Amniotic stem cell (primary cell): ENCODE measurements at places on chromosomes 2 and 18.
A peak's percentile ranks its signal among the peaks of the same experiment; 100 is the strongest.

- no peak for DNase-seq
Measured at GRCh38 chr18:70321616-70322015, 32.8 kb downstream of the SOCS6 start.

- DNase-seq = no peak
Measured at GRCh38 chr2:10954856-10955818, 43.4 kb downstream of the KCNF1 start.

DNA sequence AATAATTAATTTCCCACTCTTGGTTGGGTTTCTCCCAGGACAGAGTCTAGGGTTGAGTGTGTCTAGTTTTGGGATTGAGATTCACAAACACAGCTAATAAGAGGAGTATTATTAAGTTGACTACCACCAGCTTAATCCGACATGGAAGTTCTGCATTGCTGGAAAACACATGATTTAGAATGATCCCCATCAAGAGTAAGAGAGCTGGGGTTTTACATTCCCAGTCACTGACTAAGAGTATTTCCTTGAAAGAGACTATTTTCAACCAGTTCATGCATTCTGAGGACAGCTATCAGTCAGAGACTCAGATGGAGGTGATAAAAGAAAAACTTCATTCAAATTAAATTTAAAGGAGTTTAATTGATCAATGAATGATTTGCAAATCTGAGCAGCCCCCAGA, 334.6 kb upstream of the LRATD1 start:
- no peak for DNase-seq

DNA sequence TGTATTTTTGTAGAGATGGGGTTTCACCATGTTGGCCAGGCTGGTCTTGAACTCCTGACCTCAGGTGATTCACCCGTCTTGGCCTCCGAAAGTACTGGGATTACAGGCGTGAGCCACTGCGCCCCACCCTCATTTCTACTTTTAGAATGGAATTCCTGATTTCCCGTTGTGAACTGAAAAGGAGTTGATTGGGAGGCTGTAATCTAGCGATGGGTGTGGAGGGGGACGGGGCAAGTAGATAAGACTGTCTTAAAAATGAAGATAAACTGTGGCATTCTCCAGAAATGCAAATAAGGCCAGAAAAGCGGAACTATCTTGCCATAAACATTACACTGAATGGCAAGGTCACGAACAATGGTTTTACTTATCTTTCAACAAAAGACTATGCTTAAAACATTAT, 135.4 kb downstream of the TRIB2 start:
- no peak for DNase-seq

GRCh38 chr2:43724728-43725526, 48.7 kb upstream of the C1GALT1C1L start:
- no peak for DNase-seq

DNA sequence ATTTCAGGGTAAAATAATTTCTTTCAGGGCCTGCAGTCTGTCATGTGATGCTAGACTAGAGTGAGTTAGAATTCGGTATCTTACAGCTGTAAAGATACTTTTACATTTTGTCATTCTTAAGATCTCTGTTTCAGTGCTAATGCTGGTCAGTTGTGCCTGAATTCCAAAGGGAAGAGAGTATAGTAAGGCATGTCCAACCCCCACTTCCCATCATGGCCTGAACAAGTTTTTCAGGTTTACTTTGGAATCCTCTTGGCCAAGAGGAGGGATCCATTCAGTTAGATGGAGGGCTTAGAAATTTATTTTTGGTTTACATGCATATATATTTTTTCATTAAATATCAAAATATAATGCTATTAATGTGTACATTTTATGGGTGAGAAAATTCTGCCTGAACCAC, 596.6 kb downstream of the XIRP2 start:
- DNase-seq = no peak

DNA sequence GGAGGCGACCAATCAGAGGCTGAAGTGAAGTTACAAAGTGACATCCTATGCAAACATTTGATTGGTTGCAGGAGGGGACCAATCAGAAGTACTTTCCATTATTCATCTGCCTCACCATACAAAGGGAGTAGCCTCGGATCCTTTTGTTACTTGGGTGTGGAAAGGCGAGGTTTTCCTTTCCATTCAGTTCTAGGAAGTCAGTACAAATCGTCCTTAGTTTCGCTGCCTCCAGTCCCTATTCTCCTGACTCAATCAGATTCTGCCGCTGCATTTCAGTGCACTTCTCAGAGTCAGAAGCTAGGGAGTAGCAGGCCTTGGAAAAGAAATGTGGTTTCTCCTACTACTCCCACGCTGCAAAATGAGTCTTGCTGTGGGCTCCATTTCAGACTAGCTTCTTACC, 149.4 kb downstream of the DTNA start:
- no peak for DNase-seq

- DNase-seq = peak; percentile 31
Measured at GRCh38 chr2:73163483-73164367, 38.6 kb upstream of the NOTO start.

DNA sequence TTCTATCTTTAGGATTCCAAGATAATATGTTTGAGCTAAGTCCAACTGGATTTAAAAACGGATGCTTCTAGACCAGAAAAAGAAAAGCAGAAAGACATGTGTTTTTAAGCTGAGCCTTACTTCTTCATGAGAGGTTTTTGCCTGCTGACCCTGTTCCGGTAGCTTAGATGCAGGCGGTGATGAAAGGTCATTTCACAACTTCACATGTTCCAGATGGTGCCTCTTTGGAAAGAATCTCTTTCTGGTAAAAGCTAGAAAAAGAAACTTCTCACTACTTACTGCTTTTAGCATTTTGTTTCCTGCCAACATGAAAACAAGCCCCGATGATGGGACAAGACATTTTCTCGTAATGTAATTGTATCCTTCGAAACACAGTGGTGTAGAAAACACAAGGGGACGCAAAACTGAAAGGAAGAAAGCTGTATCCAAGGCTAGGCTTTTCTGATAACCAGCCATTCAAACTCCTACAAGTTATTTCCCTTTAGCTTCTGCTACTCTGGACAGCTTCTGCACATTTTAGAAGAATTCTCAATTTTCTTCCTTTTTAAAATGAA, 407.3 kb upstream of the LYPD1 start:
- no peak for DNase-seq

GRCh38 chr2:174623690-174624089, 26.1 kb upstream of the WIPF1 start:
- no peak for DNase-seq

DNA sequence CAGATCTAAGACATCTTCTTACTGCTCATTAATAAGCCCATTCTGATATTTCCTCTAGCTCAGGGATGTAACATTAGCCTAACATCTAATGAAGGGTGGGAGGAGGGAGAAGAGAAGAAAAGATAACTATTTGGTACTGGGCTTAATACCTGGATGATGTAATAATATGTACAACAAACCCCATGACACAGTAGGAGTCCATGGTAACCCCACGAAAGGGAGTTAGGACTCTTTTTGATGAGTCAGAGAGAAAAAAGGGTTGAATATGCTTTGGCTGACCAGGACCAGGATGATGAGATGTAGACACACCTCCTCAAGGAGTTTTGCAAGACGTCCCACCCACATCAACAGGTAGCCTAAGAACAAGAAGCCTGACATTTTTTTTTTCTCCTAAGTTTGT, 34.4 kb upstream of the DLX2 start:
- DNase-seq = no peak

DNA sequence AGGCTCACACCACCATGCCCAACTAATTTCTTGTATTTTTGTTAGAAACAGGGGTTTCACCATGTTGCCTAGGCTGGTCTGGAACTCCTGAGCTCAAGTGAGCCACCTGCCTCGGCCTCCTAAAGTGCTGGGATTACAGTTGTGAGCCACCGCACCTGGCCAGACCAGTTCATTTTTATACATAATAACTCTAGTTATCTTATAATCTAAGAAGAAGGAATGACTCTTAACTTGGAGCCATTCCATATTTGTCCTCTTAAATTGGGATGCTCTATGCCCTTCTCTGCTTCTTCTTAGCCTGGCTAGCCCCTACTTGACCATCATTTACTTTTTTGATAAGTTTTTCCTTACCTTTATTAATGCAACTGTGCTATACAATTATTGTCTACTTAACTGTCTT, 2.9 kb downstream of the RBM44 start:
- DNase-seq = no peak

- DNase-seq = no peak
Measured at GRCh38 chr2:221844212-221845020, 272.3 kb upstream of the EPHA4 start.

DNA sequence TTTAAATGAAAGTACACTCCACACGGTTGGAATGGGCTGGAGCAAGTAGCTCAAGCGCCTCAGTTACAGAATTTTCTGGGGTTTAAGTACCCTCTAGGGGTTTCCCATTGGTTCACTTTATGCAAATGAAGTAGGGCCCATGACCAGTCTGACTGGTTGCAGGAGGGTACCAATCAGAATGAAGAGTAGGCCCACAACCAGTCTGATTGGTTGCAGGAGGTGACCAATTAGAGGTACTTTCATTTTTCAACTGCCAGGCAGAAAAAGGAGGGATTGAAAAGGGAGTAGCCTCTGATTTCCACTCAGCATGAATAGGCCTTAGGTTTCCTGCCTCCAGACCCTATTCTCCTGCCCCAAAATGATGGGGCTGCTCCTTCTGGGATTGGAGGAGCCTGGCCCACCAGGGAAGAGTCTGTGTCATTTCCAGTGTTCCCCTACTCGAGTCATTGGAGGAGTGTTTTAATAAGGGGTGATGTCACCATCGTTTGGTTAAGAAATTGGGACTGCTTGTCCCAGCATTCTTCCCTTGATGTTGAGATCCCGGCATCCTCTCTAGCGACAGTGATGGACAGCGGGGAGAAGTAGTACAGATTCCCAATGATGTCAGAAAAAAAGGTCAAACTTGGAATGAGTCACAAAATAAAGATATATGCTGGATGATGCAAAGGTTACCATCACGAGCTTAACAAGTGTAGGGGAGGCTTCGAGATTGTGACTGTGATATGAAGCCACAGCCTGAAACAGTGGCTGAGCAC, 210.4 kb downstream of the SH3BP4 start:
- DNase-seq = no peak

DNA sequence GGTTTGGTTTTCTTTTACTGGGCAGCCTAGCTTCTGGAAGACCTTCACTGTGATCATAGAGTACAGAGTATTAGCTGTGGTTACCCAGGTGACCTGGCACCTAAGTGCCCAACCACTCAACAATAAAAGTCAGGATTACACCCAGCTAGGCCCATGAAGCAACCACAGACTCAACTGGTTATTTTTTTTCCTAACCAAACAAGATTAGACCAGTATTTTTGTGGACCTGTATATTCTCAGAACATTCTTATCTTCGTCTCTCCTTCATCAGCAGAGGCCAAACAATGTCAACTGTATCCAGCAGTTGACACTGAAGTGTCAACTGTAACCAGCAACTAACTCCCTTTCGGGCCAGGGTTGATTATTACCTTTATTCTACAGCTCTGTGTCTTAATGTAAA, 289.2 kb upstream of the SLC39A10 start:
- no peak for DNase-seq

DNA sequence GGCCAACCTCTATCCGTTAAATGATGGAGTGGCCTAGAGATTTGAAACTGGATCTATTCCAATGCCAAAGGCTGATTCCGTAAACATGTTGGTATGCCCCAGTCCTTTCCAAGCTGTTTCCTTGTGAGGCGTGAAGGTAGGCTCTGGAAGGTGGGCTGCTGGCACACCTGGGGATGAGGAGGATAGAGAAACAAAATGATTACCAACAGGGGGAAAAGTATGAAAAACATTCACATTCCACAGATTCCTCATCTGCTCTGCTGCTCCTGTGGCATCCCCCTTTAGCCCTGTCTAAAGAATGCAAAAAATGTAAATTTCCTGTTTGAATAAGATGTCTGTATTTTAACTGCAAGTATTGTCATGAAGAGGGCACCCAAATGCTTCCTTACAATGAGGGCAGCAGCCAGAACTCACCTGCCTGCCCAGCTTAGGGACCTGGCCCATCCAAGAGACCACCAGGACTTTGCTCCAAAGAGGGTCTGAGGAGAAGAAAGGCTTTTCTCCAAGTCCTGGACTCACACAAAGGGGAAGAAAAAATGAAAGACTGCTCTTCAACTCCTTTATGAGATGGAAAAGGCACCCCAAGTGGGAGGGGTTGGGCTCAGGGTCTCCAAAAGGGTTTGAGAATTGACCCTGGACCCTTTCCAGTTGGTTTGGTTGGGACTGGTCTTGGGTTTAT, 132.3 kb upstream of the PELI1 start:
- no peak for DNase-seq

DNA sequence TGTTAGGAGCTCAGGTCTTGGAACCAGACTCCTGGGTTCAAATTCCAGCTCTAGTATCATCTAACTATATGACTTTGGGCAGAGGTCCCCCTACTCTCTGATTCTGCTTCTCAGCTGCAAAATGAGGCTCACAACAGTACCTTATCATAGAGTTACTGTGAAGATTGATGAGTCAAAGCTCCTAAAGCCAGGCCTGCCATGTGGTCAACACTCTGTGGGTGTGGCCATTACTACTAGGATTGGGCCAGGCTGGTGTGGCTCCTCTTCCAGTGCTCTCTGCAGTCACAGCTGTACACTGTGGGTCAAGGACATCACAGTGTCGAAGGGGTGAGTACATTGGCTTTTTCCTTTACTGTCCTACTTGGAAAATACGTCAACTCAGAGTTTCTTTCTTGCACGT, 22.6 kb downstream of the CAPN13 start:
- DNase-seq = no peak

- no peak for DNase-seq
Measured at GRCh38 chr18:31420032-31420431, 27.5 kb upstream of the DSG3 start.

DNA sequence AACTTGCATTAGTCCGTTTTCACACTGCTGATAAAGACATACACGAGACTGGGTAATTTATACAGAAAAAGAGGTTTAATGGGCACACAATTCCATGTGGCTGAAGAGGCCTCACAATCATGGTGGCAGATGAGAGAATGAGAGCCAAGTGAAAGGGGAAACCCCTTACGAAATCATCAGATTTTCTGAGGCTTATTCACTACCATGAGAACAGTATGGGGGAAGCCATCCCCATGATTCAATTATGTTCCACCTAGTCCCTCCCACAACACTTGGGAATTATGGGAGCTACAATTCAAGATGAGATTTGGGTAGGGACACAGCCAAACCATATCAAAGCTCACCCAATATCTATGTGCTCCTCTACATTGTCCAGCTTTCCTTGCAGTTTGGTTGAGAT, 16.0 kb upstream of the SERPINE2 start:
- DNase-seq = no peak

- DNase-seq = no peak
Measured at GRCh38 chr2:37173741-37174140, 14.7 kb downstream of the SULT6B1 start.

DNA sequence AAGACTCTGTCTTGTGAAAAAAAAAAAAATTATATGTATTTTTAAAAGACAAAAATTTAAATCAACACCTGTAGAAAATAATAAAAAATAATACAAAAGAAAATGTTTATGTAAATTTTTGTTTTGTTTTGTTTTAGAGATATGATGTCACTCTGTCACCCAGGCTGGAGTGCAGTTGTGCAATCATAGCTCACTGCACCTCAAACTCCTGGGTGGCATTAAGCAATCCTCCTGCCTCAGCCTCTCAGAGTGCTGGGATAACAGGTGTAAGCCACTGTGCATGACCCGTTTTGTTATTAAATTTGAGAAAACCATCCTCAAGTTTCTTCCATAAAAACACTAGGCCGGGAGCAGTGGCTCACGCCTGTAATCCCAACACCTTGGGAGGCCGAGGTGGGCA, 56.2 kb upstream of the B3GNT7 start:
- no peak for DNase-seq

GRCh38 chr2:199470672-199471442, 13.1 kb upstream of the SATB2 start:
- DNase-seq = no peak

- no peak for DNase-seq
Measured at GRCh38 chr2:23028106-23028505, 356.9 kb upstream of the KLHL29 start.
